ENCODE measurements at places on chromosomes 1 and 21.
A peak's percentile ranks its signal among the peaks of the same experiment; 100 is the strongest.

DNA sequence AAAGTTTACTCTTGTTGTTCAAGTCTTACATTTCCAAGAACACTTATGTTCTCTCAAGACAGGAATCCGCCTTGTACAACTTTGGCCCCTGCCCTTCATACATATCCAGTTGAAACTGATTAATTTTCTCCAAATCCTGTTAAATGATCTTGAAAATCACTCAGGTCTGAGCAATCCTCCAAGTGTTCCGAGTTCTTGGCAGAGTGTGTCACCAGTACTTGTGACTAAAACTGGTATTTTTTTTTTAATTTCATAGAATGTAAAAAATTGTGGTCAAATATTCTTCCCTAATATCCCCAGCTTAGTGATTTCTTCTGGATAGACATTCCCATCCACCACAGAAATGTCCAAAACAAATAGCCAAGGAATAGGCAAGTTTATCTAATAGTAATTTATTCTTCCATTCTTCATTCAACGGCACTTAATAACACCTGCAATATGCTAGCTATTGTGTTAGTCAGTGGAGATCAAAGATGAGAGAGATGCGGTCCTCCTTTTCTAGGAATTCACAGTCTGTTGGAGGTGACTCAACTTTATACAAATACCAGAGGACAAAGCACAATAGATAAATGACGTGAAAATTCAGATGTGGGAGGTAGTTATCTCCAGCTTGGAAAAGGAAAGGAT, 71.4 kb downstream of the DIRAS3 start:
- H3K4me3 ChIP-seq, result no peak overlapping the region
- no peaks in the 10 kb centered on the region for H3K27me3 ChIP-seq
- DNase-seq, result peak; percentile 54
- no peak overlapping the region for H3K27ac ChIP-seq

- peaks cover 37% of the 10 kb centered on the region for H3K27me3 ChIP-seq
- H3K4me1 ChIP-seq, result peaks cover 45% of the 10 kb centered on the region
- DNase-seq, result peak; percentile 71
- H3K36me3 ChIP-seq, result no peaks in the 10 kb centered on the region
- H3K27ac ChIP-seq, result no peak overlapping the region
- no peak overlapping the region for H3K4me3 ChIP-seq
These were observed 3.6 kb upstream of the RASSF5 start for GRCh38 chr1:206503591-206504362.

DNA sequence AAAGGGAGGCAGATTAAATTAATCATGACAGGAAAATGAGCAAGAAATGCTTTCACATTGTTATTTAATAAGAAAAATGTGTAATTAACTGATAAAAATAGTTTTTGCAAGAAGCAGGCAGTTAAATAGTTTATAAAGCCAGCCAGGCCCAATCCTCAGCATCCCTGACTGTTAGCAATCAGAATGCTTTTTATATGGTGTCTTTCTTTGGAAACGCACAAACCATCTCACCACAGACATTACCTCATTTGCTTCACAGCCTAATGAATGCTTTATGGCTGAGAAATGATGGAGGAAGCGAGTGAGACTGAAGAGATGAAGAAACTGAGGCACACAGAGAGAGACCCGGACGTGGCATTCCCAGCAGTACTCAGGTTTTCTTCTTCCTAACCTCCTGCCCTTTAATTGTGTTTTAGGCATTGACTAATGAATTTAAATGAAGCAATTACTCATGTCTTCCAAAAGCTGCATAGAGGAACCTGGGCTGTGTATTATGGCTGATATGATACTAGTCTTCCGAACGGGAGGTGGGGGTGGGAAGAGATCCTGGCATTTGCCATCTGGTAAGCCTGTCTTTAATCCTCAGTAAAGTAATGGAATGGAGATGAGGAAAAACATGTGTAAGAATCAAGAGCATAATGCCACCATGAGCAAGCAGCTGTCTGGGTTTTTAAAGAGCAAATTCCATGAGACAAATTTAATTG, 116.1 kb upstream of the LMO4 start:
- no peaks in the 10 kb centered on the region for H3K36me3 ChIP-seq
- no peak overlapping the region for H3K27ac ChIP-seq
- H3K27me3 ChIP-seq, result no peaks in the 10 kb centered on the region
- H3K4me1 ChIP-seq, result peaks cover 5% of the 10 kb centered on the region
- H3K4me3 ChIP-seq, result no peak overlapping the region

DNA sequence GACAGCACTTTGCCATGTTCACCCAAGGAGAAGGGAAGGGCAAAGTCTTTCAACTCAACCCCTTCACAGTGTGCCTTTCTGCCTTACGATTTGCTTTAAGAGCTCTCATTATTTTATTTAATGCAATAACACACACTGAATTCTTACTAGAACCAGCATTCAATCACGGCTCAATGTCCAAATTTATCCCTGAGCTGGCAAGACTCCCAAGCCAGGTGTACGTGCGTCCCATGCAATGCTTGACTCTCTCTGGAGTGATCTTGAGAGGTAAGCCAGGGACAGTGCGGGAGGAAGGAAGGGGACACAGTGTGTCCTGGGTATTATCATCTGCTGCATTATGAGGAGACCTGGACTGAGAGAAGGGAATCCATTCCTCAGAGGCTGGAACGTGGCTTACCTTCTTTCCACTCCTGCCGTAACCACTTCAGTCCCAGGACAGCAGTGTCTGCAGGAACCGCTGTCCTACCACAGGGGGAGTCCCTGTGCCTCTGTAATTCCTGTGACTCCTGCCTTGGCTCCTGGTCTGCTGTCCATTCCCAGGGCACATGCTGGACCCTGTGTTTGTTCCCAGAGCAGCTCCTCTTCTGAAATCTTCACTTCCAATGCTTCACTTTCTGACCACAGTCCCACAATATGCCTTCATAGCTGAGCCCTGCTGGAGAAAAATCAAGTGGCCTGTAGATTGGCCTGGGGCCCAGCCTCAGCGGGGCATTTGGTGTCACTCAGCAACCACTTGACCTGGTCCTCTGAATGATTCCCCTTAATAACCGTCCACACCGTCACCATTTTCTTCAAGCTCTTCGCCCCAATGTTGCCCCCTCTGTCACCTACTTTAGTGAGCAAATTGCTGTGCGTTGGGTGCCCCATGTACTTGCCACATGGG, 28.6 kb upstream of the STUM start:
- H3K36me3 ChIP-seq, result no peaks in the 10 kb centered on the region
- peaks cover 2% of the 10 kb centered on the region for H3K27me3 ChIP-seq
- H3K27ac ChIP-seq, result peak overlapping the region; percentile 31
